ENCODE measurements at places on chromosomes 4 and X.
A peak's percentile ranks its signal among the peaks of the same experiment; 100 is the strongest.

DNA sequence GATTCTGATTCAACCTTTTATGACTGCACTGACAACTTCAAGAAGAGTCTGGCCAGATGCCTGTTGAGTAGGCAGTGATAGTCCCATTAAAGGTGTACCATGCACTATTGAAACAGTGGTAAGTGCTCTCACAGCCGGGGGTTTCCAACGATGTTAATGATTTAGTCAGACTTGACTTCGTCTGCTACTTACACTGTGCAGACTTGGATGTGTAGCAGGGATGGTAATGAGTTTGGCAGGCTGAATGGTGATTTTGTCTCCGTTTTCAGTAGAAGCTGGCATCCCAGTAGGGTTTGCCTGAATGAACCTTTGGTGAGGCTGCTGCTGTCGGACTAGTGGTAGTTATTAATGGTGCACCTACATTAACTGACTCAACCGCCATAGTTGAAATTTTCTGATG is 52.0 kb upstream of the TMSB15B start:
- DNase-seq: no peak

GRCh38 chrX:13091111-13091765 is 46.8 kb upstream of the FAM9C start:
- no peak for DNase-seq

DNA sequence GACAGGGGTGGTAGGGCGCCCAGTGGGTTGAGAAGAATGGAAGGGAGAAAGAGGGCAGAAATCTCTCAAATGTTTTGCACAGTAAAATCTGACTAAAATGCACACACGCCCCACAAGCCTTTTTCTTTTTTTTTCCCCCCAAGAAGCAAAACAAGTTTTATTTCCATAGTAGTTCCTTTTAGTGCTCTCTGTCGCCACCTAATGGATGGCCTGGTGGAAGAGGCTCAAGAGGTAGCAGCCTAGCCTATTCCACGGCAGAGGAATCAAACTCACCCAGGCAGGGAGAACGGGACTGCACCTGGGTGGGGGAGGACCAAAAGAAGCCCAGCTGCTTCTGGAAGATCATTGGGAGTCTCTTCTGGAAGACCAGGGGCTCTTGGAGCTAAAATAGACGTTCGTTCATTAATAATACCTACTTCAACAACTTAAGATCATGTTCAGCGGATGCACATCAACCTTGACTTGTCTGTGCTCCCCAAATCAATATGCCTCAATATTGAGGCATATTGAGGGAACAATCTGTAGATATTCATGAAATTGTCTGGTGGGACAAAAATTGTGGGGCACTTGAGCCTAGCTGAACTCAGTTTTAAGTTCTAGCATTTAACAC is 31.6 kb upstream of the IRAK1 start:
- peak; percentile 57 for DNase-seq

GRCh38 chr4:117700111-117700892 is 334.0 kb upstream of the NDST3 start:
- no peak for DNase-seq

- DNase-seq: no peak
These were observed at the start of gene MPP1 for GRCh38 chrX:154804957-154805695. Gene MPP1, minus strand, starts transcription at chrX:154805485. Its CDS starts 112 bp downstream, at chrX:154805373.

GRCh38 chr4:37732526-37733186 is 46.5 kb upstream of the RELL1 start:
- DNase-seq: no peak

GRCh38 chr4:154707877-154708276 is 35.9 kb upstream of the LRAT start:
- DNase-seq: no peak

- no peak for DNase-seq
These were observed 13.6 kb downstream of the GASK1B start for GRCh38 chr4:158159054-158159717.

- DNase-seq: no peak
These were observed 140.8 kb upstream of the AGA start for GRCh38 chr4:177582992-177583391.

DNA sequence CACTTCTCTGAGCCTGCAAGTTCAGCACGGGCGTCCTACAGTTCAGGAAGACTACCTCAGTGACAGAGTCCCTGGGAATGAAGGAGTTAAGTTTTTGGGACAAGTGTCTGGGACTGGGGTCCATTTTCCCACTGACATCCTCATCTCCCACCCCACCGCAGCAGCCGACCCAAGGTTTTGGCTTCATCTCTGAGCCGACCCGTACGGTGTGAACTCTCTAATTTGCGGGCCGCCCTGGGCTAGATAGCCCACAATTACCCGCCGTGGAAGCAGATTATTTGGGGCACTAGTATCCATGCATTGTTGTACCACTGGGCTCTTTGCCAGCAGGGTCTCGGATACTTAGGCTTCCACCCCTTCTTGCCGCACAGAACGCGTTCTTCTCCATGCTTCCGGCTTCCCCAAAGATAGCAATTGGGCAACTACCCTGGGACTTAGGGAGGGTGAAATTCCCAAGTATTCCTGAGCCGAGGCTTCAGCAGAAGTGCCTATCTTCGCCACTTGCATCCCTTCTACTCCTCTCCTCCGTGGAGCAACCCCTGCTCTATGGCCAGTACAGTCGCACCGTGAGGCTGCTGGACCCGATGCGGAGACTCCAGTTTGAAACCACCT is 2.4 kb downstream of the IL1RAPL2 start:
- no peak for DNase-seq

- no peak for DNase-seq
These were observed 33.3 kb downstream of the FRYL start for GRCh38 chr4:48746608-48747362.

Measured in left renal cortex interstitium (tissue), 4 donors.